HT1080 (cell line): ENCODE measurements at places on chromosomes 5 and 9. TPM values are rescaled to one million over a fixed set of nuclear protein-coding genes. Genes with fewer than 3 reads are reported as not detected.

Gene SUSD3
- not detected in 2 replicates for total RNA-seq

Gene SPINK7
- total RNA-seq: not detected in 2 replicates

DNA sequence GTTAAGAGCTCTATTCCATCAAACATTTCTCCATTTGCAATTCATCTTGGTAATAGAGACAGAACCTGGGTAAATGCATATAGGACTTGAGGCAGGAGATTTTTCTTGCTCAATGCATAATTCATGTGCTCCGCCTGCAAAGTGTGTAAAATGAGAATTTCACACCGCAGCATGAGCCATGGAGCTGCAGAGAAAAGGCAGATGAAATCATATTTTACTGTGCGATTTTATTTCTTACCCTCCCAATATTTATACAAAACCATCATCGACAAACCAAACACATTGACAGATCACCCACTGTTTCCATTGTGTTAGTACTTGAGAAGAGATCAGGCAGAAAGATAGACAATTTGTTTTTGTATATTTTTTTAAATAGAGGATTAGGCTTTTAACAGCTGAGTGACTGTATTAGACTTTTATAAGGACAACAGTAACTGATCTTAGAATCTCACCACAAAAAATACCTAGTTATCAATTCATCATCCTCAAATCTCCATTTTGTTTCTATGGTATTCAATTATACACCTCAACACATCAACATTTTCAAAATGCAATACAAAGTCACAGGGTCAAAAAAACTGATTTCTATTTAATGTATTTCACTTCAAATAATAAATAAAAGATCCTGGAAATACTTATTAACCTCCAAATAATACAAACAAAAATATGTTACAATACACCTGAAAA lies 191.1 kb downstream of the AP3B1 start:
- no peak for DNase-seq

DNA sequence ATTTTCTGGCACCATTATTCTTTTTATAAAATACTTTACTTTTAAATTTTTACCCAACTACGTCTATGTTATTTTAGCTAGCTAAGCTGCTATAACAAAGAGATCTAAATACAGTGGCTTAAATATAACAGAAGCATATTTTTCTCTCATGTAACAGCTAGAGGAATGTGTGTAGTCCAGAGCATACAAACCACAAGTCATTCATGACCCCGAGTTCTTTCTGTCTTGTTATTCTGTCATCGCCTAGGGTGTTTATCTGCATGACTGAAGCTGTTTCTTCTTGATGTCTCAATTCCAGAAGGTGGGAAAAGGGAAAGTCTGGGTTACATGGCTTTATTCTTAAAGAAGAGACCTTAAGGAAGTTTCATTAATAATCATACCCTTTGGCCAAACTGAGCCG lies 136.9 kb upstream of the RFX3 start:
- peak; percentile 7 for DNase-seq

GRCh38 chr5:157266286-157267007 lies 524 bp downstream of the CYFIP2 start:
- no peak for DNase-seq

DNA sequence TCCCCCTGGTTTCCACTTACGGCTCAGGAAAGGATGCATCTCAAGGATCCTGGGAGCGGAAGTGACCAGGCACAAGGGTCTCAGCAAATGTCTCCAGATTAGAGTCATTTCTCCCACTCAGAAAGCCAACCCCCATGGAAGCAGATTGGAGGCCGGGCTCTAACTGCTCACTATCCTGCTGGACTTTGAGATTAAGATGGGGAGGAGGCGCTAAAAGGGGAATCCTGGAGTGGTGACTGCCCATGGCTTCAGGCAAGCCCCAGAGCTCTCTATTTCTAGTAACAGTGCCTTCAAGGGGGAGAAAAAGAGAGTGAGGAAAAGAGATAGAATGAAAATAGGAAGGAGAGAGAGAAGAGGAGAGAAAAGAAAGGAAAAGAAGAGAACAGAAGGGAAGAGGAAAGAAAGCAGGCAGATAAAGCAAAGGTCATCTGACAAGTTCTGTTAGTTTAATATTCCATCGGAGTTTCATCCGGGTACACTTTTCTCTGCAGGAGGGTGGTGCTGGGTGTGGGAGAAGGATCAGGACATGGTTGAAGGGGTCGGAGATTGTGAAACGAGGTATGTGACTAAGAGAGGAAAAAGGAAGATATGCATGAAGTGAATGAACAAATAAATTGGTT lies at the start of gene AGXT2:
TSS of gene AGXT2 (minus strand) at position 165 of the 620 bp plus-strand sequence. CDS start at position 108, 57 bp downstream.
- DNase-seq: no peak

DNA sequence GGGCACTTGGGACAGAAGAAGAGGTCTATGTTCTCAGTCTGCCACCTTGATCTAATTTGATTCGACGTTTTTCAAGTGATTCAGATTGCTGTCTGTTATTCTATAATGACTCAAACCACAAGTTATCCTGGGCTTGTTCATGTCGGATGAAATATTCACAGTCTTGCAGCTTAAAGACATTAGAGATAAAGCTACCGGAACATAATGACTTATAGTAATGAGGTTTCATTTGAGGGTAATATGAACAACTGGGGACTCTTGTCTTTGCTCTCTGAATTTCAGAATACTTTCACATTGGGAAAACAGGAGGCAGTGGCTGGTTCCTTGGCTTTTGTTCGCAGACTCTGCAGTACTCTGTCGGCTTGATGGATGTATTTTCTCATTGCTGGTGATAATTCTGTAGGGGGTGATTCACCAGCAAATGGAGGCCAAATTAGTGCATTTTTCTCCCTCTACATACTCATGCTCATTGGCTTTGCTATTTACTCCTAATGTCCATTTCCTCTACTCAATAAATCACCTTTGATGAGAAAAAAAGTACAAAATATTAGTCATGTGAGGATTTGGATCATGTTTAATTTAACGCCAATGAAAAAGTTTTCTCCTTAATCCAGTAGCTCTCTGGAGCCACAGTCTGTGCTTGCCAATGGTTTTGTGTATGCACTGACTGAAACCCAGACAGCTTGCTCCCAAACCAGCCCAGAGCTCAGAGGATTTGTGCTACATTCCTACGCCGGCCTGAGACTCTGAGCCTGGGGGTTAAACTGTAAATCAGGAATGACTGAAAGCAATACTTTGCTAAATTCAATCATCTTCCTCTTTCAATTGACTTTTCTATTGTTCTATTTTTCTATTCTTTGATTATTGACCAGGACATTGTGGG lies 154.7 kb upstream of the ANKH start:
- peak; percentile 36 for DNase-seq

GRCh38 chr9:96345551-96345950 lies 38.0 kb downstream of the SLC35D2 start:
- DNase-seq: no peak

DNA sequence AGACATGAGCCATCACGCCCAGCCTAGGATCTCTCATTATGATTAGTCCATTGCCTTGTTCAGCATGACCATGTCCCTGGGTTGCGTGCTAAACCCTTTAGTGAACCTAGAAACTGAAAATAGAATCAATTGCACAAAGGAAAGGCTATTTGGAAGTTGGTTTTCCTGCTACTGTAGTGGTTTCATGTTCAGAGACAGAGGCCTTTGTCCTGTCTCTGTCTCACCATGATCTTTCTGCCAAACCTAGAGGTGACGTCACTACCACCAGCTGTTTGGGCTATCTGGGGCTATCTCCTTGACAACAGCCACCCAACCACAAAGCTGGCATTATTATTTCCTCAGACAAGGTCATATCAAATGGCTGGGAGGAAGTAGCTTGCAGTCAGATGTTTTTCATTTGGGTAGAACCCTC lies 4.0 kb upstream of the CDK5RAP2 start:
- DNase-seq: peak; percentile 97

GRCh38 chr5:407051-407450 lies 35.9 kb upstream of the EXOC3 start:
- no peak for DNase-seq
